ENCODE measurements at places on chromosomes 12 and 14.

- DNase-seq = no peak
These were observed at the start of gene RNASE11 for GRCh38 chr14:20587489-20588154. Gene RNASE11 (minus strand): TSS chr14:20588001.

GRCh38 chr14:100031506-100032281, 33.5 kb upstream of the EVL start:
- no peak for DNase-seq

DNA sequence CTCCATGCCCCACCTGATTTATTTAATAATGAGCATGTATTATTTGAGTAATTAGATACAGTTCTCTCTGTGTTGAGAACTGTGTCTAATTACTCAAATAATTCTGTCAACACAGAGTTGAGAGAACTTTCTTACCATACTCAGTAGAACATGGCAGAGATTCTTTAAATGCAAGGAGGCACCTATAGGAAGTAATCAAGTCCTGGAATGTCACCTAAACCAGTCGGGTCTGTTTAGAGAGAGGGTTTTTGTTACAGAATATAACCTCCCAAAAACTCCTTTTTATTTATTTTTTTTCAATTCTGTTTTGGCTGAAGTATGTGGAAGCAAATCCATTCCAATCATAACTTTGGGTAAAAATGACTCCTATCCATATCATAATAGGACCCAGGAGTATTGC, 37.5 kb upstream of the CIT start:
- no peak for DNase-seq

- no peak for DNase-seq
These were observed 27.4 kb downstream of the PTPN11 start for GRCh38 chr12:112446008-112446725.

DNA sequence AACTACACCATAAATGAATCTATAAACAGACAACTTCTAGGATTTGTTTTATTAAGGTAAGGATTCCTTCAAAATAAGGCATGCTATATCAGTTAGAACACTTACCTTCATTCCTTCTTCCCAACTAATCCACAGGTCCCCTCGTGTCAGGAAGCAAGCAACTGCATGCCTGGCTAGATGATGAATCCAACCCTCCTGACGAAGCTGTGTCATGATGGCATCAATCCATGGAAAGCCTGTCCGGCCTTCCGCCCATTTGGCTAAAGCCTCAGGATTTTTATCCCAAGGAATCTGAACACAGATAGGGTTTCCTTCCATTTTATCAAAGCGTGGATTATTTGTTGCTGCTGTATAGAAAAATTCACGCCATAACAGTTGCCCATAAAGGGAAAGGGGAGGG, 12.5 kb upstream of the MTERF2 start:
- no peak for DNase-seq

GRCh38 chr12:94793191-94793595, 142.8 kb upstream of the TMCC3 start:
- no peak for DNase-seq

- DNase-seq = no peak
These were observed 17.6 kb upstream of the GPR33 start for GRCh38 chr14:31505411-31505810.
